Stimulated activated CD4-positive, alpha-beta T cell treated with anti-CD3 and anti-CD28 coated beads, Interleukin-1b, Interleukin-23, amount 100 ng/mL, for 48 hours (primary cell): ENCODE measurements at places on chromosomes 2 and 18.

GRCh38 chr2:107932979-107933378, 53.3 kb upstream of the SLC5A7 start:
- no peak for DNase-seq

GRCh38 chr2:203732092-203732952, 25.9 kb downstream of the CD28 start:
- DNase-seq = no peak

DNA sequence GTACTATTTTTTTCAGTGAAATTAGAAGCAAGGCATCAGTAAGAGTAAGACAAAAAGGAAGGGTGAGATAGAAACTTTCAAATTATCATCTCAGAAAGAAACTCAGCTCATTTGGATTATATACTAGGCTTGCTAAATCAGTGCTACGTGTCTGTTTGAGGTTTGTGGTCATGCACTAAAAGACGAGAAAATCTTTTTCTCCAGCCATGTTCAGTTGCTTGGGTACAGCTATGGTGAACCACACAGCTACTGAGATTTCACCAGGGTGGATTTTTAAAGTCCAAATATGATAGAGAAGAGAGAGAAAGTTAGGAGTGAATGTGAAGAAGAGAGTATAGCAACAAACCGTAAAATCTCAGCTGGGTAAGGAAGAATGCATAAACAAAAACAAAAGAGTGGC, 161.6 kb downstream of the PTH2R start:
- no peak for DNase-seq

GRCh38 chr2:144519934-144520731, at the start of gene ZEB2:
Gene ZEB2, minus strand, starts transcription at chr2:144520119. Its CDS starts 2,769 bp downstream, at chr2:144517350.
- peak; percentile 27 for DNase-seq
